ENCODE measurements at places on chromosomes 1 and 21.

- DNase-seq, result no peak
Measured at GRCh38 chr1:60213253-60213652, 139.7 kb upstream of the C1orf87 start.

DNA sequence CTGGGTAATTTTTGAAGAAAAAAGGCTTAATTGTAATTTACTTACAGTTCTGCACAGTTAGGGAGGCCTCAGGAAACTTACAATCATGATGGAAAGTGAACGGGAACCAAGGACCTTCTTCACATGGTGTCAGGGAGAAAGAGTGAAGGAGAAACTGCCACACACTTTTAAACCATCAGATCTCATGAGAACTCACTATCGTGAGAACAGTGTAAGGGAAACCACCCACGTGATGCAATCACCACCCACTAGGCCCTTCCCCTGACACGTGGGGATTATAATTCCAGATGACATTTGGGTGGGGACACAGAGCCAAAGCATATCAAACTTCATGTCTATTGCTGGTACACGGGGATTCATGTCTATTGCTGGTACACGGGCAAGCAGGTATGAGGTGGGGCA lies 5.3 kb upstream of the SFT2D2 start:
- no peak for DNase-seq

- no peak for DNase-seq
Measured at GRCh38 chr21:46156378-46156645, 933 bp upstream of the FTCD start.

- peak; percentile 86 for DNase-seq
Measured at GRCh38 chr1:156750191-156750672, 1.2 kb downstream of the HDGF start.

DNA sequence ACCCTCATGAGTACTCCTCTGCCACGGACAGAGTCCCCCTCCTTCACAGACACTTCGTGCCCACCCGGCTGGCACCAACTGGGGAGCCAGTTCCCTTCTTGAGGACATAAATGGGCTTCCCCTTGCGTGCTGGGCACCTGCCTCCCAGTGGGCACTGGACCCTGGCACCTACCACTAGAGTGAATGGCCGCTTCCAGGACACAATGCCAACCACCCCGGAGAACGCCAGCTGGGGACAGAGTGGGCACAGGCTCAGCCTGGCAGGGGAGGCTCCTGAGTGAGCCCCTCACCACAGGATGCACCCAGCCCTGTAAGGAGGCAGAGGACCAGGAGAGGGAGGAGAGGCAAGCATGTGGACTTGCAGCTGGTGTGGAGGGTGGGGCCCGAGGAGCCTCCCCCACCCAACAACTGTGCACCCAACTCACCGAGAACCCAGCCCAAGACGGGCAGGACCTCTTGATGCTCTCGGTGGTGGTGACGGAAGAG lies 1.0 kb downstream of the ENTREP3 start:
- DNase-seq, result no peak

DNA sequence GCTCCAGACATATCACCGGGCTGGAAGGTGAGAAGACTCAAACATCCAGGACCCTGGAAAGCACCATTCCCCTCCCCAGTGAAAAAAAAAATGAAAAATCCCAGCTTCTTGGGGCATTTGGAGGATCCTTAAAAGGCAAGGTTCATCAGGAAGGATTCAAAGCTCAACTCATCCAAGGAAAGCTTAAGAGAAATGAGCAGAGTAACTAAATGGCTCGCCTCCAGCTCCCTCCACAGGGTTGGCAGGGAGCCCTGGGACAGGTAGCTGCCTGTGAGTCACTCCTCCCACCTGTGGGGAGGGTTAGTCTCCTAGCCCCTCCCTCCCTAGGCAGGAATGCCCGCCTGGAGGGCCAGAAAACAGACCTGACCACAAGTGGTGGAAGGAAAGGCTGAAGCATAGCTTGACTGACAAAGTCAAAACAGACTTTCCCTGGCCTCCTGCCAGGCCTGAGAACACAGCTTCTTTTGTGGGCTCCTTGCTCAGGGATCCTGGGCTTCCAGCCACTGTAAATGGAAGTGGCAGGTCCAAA lies 712 bp upstream of the LAMB3 start:
- DNase-seq, result peak; percentile 71

DNA sequence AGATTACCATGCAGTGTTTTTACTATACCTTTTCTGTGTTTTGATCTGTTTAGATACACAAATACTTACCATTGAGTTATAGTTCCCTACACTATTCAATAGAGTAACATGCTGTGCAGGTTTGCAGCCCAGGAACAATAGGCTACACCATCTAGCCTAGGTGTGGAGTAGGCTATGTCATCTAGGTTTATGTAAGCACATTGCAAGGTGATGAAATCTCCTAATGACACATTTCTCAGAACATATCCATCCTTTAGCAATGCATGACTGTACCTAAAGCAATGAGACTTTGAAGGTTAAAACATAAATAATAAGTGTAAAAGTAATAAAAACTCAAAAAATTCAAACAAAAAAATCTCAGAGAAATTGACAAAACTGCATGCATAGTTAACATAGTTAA lies 358.6 kb downstream of the USH2A start:
- DNase-seq, result no peak

GRCh38 chr1:186872291-186872690 lies 43.5 kb downstream of the PLA2G4A start:
- DNase-seq, result no peak

DNA sequence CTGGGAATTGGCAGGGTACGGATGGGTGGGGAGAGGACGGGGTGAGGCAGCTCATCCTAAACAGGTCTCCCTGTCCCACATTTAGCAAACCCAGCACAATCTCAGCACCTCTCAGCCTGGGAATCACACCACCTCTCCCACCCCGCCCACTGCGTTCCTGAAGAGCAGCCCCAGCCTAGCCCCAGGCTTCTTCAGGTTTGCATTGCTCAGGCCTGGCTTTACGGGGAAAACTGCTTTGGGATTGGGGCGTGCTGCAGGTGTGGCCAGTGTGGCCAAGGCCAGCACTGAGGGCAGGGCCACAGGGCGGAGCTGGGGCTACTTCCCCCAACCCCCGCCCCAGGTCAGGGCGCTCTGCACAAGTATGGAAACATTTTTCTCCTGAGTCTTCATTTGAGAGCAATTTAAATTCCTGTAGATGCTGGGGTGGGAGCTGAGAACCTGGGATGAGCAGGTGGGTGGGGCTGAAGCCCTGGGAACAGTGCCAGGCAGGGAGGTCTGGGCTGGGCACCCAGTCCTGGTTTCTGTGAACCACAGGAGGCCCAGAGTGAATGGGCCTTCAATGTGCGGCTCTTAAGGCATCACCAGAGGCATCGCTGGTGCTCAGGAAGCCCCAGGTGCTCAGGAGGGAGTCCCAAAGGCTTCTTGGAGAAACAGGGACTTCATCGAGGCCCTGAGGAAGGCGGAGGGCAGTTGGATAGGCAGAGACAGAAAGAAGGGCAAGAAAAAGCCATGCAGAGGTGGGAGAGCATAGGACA lies 24.1 kb downstream of the TNNT2 start:
- DNase-seq, result no peak

DNA sequence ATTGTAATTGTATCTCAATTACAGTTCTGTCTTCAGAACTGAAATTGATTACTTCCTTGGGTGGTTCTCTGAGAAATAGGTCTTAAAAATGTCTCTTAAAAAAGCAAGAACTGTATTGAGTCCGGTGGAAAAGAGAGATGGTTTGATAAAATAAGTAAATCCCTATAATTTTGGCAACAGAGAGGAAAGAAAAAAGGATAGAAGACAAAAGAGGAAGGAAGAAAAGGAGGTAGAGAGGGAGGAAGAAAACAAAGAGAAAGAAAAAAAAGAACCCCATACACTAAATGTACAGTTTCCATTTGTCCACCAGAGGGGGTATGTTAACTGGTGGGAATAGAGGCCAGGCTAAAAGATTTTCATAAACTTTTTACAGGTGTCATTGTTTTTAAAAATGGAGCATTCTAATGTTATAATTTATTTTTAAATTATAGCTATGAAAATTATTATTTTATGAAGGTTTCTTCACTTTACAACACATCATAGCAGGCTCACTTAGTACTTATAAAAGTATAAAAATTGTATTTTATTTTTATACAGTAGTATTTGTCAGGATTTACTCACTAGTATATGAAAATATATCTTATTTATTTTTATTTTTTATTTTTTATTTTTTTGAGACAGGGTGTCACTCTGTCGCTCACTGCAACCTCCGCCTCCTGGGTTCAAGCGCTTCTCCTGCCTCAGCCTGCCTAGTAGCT lies 2.1 kb upstream of the UBE2T start:
- peak; percentile 55 for DNase-seq

DNA sequence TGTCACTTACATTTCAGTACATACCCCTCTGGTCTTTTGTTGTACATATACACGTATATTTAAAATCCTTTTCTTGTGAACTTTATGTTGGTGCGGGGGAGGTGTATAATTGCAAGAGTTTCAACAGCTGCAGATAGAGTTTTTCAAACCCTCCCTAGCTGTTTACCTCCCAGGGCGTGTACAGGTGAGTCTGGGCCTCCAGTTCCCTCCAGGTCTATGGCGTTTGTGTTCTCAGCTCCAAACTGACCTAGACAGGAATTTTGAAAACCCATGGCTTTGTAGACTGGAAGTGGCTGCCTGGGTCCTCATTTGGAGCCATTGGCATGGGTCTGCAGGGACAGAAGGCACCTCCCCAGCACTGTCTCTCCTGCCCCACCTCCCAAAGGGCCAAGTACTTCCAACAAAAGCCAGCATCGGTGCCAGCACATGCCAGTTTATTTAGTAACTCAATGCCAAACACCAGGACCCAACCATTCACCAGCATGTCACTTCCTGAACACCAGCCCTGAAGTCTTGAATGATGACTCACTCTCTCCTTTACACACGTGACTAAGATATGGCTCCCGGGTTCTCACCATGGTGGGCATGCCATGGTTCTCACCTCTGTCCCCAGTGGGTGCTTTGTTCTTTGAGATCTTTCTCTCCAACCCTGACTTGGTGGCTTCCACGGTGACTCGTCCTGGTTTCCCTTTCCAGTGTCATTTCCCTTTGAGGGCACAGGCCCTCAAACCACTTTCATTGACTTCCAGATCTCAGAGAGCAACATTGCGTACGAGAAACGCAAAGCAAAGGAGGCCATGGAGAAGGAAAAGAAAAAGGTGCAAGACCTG lies 57.3 kb upstream of the EFHD2 start:
- no peak for DNase-seq

DNA sequence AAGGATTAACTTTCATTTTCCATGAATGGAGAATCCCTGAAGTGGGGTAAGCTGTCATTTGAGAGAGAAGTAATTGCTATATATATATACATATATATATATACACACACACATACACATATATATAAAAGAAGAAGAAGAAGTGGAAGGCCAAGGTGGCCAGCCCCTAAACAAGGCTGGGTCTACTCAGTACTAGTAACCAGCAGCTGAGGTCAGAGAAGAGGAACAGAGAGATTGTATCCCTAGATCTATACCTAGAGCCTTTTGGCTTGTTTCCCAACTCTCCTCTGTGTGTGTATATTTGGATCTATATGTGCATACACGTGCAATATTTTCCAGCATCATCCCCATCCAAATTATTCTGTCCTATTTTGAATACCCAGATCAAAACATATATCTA lies 5.2 kb downstream of the TNFSF4 start:
- no peak for DNase-seq

GRCh38 chr1:27816921-27817630 lies 13.5 kb upstream of the PPP1R8 start:
- DNase-seq, result no peak

DNA sequence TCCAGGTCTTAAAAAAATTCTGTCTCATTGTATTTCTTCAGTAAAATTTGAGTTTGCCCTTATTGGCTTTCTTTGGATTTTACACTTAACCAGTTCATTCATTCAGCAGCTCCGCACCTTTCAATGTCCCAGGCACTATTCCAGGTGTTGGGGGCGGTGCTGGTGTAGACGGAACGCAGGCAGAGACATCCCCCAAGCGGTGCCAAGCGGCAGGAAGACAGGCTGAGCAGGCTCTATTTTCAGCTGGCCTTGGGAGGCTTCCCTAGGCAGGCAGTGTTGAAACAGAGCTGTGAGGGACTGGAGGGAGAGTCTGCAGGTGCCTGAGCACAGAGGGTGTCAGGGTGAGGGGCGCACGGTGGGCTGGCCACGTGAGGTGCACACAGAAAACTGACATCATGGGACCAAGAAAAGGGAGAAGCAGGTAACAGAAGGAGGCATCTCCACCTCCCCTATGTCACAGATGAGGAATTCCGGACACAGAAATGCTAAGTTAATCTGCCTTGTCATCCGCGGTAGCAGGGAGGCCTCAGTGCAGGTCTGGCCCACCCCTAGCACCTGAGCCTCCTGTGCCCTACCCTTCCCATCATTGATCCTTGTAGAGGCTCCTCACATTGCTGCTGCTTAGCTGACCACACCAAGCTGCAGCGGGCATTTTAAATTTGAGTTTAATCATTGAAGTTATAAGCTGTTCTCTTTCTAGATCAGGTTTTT lies 40.8 kb downstream of the SLC37A1 start:
- no peak for DNase-seq

DNA sequence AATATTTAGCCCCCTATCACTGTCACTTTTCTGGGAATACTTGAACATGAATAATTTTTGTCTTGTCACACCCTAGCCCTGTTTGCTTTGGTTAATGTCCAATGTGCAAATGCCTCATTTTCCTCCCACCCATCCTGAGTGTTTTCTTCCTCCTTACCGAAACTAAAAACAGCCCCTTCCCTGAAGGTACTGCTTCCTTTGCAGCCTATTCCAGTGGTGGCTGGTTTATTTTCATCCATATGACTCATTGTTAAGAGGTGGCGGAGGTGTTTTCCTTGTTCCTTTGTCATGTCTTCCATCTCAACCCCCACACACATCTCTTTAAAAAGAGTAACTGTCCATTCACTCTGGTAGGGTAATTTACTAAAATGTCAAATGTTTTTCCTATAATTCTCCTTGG lies 40.4 kb downstream of the CD55 start:
- DNase-seq, result no peak

- DNase-seq, result no peak
Measured at GRCh38 chr1:224736619-224737352, 120.7 kb downstream of the CNIH3 start.

DNA sequence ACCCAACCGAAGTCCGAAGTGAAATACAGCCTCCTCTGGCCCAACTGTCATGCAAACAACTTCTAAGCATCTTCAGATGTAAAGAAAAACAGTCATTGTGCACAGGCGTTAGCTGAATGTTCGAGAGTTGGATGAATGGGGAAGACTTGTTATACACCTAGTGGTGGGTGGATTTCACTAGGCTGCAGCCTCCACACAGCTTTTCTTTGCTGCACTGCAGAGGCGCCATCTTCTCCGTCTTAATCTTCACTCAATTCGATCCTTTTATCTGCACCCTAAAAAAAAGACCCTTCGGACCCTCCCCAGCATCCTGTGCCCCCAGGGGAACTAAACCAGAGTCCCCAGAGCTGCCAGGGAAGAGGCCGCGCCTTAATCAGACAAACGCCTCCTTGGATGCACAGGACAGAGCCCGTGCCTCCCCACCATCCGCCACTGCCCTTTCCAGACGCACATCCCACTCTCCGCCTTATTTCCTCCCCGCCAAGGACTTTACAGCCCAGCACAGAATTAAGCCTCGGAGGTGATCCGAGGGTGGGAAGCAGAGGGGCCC lies 1.4 kb downstream of the APP start:
- DNase-seq, result peak; percentile 62
